ENCODE measurements at places on chromosomes 13 and 19.

- DNase-seq = peak; percentile 67
Measured at GRCh38 chr13:31909864-31910551, 121.6 kb upstream of the FRY start.

- no peak for DNase-seq
Measured at GRCh38 chr13:112998521-112999280, 29.7 kb downstream of the MCF2L start.

GRCh38 chr13:53848366-53848961 is 819.9 kb downstream of the OLFM4 start:
- DNase-seq = peak; percentile 0

- peak; percentile 72 for DNase-seq
Measured at GRCh38 chr19:41321600-41322270, 11.8 kb downstream of the CCDC97 start.

DNA sequence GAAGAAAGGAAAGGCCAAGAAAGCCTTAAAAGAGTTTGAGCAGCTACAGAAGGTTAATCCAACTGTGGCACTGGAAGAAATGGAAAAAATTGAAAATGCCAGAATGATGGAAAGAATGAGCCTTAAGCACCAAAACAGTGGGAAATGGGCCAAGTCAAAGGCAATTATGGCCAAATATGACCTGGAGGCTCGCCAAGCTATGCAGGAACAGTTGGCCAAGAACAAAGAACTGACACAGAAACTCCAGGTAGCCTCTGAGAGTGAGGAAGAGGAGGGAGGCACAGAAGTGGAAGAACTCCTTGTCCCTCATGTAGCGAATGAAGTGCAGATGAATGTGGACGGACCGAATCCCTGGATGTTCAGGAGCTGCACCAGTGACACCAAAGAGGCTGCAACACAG is 5.1 kb downstream of the UTP14C start:
- DNase-seq = no peak

DNA sequence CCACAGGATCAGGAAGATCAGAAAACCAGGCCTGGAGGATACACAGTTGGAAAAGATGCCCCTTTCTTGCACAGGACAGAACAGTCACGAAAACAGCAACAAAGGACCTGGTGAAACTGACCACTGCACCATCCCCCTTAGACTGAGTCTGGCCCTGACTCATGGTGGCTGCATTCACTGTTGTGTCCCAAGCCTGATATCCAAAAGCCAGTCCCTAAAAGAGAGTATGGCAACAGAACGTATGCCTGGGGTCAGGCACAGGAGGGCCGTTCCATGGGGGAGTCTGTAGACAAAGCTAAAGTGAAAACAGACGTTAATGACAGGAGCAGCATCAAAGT is 301.1 kb upstream of the NBEA start:
- DNase-seq = no peak

GRCh38 chr13:109737606-109738005 is 48.8 kb downstream of the IRS2 start:
- no peak for DNase-seq

Data from fibroblast of skin of scalp (primary cell).